ENCODE measurements at places on chromosomes 4 and X.
A peak's percentile ranks its signal among the peaks of the same experiment; 100 is the strongest.

GRCh38 chr4:54169176-54169575 lies 59.9 kb upstream of the PDGFRA start:
- no peak for DNase-seq

GRCh38 chr4:21077967-21078366 lies 377.7 kb downstream of the PACRGL start:
- no peak for DNase-seq

GRCh38 chr4:176323511-176324160 lies 3.9 kb downstream of the SPCS3 start:
- no peak for DNase-seq

- no peak for DNase-seq
Observed at GRCh38 chr4:148076964-148077363, 345.1 kb downstream of the ARHGAP10 start.

- no peak for DNase-seq
Observed at GRCh38 chr4:152680988-152681603, 1.3 kb upstream of the TMEM154 start.

DNA sequence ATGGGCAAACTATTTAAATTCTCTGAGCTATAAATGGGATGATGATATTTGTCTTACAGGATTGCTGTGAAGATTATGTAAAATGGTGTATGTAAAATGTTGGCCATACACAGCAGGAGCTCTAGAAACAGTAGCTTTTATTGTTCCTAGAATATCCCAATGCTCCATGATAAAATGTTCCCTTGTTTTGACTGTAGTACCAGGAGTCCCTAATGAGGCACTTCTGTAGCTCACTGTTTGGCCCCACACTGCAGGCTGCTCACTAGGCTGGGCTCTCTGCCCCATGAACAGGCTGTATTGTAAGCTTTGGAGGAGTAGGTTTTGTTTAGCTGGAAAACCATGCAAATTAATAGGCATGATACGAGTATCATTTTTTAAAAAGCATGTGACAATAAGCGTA lies 3.3 kb upstream of the FGA start:
- no peak for DNase-seq

DNA sequence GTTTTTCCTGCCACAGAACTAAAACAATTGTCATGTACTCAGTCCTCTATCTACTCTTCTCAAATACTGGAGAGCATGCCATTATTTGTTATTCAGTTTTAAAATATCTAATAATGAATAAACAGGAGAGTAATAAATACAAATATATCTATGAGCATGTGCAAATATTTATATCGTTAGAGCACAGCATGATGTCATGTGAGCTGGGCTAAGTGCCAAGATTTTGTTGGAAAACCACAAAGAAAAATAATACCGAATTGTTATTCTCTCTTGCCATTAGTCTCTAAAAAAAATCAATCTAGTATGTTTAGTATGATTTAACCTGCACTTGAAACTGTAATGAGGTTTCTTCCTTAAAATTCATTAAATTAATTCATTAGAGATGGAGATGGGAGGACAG lies 97.3 kb downstream of the DDX60 start:
- DNase-seq = no peak

DNA sequence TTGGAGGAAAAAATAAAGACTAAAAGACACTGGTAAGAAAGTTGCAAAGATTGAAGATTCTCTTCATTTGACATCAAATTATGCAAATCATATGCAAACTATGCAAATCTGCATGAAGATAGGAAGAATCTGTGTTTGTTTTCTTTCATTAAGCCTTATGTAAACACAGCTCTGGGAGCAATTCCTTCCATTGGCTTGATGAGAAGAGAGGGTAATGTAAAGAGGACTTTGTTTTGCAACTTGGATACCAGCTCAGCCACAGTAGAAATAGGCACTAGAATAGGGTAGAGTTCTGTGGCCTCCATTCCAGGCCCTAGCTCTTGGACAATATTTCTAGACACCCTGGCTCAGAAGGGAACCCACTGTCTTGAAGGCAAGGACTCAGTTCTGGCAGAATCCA lies 388.4 kb upstream of the RASGEF1B start:
- no peak for DNase-seq

GRCh38 chr4:123446865-123447474 lies 50.4 kb downstream of the SPRY1 start:
- no peak for DNase-seq

DNA sequence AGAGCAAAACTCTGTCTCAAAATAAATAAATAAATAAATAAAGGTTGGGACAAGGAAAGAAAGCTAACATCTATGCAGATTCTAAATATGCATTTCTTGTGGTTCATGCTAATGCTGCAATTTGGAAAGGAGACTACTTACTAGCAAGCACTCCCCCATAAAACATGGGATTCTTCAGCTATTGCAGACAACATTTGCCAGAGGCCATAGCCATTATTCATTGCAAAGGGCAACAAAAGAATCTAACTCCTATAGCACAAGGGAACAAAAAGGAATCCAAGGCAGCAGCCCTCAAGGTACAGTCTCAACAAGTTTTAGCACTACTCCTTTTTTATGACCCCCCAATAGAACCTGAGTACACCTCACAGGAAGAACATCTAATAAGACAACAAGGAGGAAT lies 8.0 kb upstream of the HERC5 start:
- DNase-seq = no peak

DNA sequence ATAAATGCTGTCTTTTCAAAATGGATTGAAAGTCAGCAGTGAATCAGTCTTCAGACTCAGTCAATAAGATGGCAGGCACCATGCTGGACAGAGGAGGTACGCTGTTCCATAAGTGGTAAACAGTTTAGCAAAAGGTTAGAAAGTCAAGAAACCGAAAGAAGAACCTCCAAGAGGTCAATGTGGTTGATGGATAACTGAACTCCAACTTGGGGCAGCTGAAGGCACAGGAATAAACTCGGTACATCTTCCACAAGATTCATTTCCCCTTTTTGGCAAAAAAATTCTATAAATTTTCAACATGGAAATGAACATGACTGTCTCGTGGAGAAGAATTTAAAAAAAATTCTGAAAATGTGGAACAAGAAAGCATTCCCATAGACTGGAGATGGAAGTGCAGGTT lies 18.4 kb upstream of the SEL1L3 start:
- no peak for DNase-seq

GRCh38 chr4:37561803-37562207 lies 124.4 kb downstream of the RELL1 start:
- DNase-seq = no peak

- DNase-seq = no peak
Observed at GRCh38 chr4:111433441-111433840, 711.8 kb upstream of the FAM241A start.

DNA sequence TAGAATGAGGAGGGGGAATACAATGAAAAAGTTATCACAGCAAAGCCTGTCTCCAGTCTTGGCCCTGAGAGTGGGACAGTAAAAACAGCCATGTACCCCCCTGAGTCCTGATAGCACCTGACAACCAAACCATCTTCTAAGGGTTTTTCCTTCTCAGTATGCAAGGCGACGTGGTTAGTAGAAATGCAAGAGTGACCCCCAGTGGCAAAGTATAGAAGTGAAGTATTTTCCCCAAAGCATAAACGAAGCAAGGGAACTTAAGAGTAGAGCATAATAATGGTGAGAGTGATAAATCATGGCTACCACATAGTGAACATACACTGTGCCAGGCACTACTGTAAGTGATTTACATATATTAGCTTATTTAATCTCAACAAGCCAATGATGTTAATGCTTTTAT lies 52.8 kb downstream of the FAM47C start:
- no peak for DNase-seq

GRCh38 chr4:77126809-77127208 lies 30.2 kb upstream of the CCNG2 start:
- no peak for DNase-seq

- DNase-seq = no peak
Observed at GRCh38 chr4:143186649-143187048, 1.9 kb downstream of the USP38 start.

GRCh38 chr4:84750260-84750959 lies 167.5 kb downstream of the CDS1 start:
- no peak for DNase-seq

DNA sequence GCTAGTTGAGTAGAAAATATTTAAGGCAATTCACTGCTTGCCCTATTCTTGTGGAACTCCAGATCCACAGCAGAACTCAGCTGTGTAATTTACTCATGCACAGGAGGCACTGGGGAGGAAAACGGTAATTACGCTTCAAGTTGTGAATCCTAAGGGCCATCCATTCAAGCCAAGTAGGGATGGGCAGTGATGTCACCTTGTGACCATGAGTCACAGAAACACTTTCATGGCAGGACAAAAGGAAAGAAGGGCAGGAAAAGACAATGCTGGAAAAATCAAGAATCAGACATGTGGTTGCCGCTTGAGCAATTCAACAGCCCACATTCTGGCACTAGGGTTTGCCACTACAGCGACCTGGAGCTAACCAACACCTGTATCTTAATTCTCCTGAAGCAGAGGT lies 1.4 kb downstream of the PAQR3 start:
- DNase-seq = no peak

DNA sequence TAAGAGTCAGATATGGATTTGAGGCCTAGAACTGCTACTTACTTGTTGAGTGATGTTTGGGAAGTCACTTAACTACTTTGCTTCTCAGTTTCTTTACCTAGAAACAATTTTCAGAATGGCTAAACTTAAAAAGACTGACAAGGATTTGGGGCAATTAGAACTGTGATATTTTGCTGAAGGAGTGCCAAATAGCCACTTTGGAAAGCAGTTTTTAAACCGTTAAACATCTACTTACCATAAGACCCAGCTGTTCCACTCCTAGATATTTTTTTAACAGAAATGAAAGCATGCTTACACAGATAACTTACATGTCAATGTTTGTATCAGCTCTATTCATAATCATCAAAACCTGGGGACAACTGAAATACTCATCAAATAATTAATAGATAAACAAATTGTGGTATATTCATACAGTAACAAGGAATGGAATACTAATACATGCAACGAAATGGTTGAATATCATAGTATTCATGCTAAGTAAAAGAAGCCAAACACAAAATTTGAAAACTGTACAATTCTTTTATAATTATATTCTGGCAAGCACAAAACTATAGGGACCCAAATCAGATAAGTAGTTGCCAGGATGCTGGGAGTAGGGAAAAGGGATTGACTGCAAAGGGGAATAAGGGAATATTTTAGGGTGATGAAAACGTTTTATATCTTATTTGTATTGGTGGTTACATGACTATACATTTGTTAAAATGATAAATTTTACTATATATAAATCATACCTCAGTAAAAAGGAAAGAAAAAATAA lies 24.0 kb downstream of the RPA4 start:
- DNase-seq = no peak

DNA sequence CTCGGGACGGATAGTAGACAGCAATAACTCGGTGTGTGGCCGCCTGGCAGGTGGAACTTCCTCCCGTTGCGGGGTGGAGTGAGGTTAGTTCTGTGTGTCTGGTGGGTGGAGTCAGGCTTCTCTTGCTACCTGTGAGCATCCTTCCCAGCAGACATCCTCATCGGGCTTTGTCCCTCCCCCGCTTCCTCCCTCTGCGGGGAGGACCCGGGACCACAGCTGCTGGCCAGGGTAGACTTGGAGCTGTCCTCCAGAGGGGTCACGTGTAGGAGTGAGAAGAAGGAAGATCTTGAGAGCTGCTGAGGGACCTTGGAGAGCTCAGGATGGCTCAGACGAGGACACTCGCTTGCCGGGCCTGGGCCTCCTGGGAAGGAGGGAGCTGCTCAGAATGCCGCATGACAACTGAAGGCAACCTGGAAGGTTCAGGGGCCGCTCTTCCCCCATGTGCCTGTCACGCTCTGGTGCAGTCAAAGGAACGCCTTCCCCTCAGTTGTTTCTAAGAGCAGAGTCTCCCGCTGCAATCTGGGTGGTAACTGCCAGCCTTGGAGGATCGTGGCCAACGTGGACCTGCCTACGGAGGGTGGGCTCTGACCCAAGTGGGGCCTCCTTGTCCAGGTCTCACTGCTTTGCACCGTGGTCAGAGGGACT lies 5.7 kb upstream of the MSANTD1 start:
- DNase-seq = no peak

- DNase-seq = no peak
Observed at GRCh38 chr4:156594624-156595023, 377.0 kb downstream of the PDGFC start.

DNA sequence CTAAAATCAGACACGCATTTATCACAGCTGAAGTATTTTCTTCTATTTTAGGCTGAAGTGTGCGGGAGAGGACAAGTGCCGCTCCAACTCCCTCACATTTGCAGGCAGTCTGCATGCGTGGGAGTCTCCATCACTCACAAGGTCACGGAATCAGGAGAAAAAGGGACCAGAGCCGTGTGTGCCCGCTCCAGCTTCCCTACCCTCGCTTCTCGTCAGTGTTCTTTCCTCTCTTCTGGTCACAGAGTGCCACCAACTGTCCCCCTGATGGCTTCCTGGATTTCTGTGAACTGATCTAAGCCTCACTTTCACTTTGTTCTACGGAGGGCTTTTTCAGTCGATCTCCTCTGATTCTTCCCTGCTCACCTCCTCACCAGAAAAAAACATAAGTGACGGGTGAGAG lies 407.4 kb upstream of the AADAT start:
- no peak for DNase-seq

DNA sequence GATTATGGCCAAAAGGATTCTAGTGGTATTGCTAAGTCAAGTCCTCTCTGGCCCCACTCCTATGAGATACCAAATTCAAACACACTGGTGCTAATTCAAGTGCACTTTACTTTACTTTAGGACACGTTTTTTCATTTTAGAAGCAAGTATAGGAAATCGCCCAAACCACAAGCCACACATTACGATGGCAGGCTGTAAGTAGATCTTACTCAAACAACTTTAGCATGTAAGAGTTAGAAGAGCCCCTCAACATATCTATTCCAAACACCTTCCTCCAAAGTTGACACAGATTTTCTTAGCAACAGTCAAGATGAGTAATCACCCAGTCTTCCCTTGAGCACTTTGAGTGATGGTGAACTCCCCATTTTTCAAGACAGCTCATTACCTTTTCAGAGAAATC lies 43.6 kb downstream of the DRD5 start:
- peak; percentile 8 for DNase-seq

GRCh38 chrX:46485897-46486296 lies 59.3 kb downstream of the ZNF674 start:
- no peak for DNase-seq

DNA sequence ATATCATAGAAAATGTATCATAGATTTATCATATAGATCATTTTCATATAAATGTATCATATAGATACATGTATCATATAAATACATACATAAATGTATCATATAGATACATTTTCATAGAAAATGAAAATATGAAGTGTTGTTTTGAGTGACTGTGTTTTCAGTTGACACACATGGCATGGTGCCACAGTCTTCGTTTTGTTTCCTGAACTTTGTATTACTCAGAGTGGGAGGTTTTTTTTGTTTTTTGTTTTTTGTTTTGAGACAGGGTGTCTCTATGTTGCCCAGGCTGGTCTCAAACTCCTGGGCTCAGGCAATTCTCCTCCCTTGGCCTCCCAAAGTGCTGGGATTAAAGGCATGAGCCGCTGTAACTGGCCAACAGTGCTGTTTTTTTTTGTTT lies 3.9 kb downstream of the RBM10 start:
- no peak for DNase-seq

Measured in stimulated activated naive CD8-positive, alpha-beta T cell treated with anti-CD3 and anti-CD28 coated beads, Interleukin-15, Interleukin-2, amounts not matched to agents 100 U/mL and 50 U/mL, for 24 hours (primary cell).